Endothelial cell of umbilical vein (primary cell): ENCODE measurements at places on chromosomes 12 and 14. TPM values are rescaled to one million over a fixed set of nuclear protein-coding genes. Genes with fewer than 3 reads are reported as not detected.
A peak's percentile ranks its signal among the peaks of the same experiment; 100 is the strongest.

The SLC5A8 gene
- polyA plus RNA-seq, result not detected in 2 replicates

The LYZ gene
- polyA plus RNA-seq, result not detected in 2 replicates

The NPAS3 gene
- polyA plus RNA-seq, result 0.06 and 0.10 TPM in 2 replicates

The DRAM1 gene
- polyA plus RNA-seq, result 24.6 and 26.3 TPM in 2 replicates

The EGLN3 gene
- 0.06 TPM in 1 of 2 replicates, not detected in the other for polyA plus RNA-seq

The SAMD15 gene
- polyA plus RNA-seq, result 0.10 and 0.51 TPM in 2 replicates

The SCNN1A gene
- 0.12 and 0.14 TPM in 2 replicates for polyA plus RNA-seq

The EMP1 gene
- polyA plus RNA-seq, result 265 and 376 TPM in 2 replicates

The RNU4-1 gene
- polyA plus RNA-seq, result under 0.01 TPM in 2 replicates

The PIWIL1 gene
- polyA plus RNA-seq, result not detected in 2 replicates

The CEBPE gene
- not detected in 2 replicates for polyA plus RNA-seq

The KCNA5 gene
- not detected in 2 replicates for polyA plus RNA-seq

The DLST gene
- 91.0 and 98.4 TPM in 2 replicates for polyA plus RNA-seq

The MTRFR gene
- polyA plus RNA-seq, result 8.8 and 9.1 TPM in 2 replicates

The DHRS2 gene
- 0.10 and 0.11 TPM in 2 replicates for polyA plus RNA-seq

The ITFG2 gene
- 25.0 TPM in 2 replicates for polyA plus RNA-seq

DNA sequence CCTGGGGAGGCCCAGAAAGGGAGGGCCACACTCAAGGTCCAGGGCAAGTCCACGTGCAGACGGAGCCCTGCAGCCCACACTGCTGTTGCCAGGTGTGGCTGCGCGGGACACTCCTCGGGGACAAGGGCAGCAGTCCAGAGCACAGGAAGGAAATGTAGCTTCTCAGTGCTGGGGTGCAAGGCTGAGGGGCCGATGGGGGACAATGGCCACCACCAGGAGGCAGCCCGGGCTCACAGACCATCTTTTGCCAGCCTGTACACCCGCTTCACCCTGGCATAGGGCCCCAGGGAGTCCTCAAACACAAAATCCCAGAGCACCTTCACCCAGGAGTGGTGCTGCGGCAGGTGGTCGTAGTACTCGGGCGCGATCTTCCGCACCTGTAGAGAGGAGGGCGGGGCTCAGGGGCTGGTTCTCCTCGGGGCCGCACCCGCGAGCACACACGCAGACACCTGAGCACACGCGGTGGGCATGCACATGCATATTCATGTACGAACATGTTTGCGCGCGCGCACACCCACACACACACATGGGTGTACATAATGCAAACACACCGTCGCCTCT, 12.8 kb downstream of the DEGS2 start:
- no peak for DNase-seq

DNA sequence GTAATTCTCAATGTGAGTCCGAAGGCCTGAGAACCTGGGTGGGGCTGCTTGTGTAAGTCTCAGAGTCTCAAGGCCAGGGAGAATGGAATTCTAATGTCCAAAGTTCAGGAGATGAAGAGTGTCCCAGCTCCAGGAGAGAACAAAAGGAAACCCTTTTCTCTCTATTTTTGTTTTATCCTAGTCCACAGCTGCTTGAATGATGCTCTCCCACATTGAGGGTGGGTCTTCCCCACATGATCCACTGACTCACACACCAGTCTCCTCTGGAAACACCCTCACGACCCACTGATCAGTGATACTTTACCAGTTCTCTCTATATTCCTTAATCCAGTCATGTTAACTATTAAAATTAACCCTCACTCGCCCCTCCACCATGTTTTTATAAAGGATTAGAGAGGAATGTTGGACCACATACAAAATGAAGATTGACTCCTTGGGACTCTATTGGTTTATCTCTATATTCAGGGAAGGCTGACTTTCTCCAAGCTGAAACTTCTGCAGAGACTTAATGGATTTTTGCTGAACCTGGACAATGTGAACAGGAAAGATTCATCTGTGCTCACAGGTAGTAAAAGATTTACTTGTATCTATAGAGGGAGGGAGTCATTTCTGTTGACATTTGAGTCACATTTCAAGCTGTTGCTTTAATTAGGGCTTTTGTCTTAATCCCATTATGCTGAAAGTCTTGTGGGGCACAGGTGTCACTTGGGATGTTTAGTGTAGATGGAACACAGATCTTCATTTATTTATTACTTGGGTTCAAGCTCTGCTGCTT, 1061.0 kb upstream of the TMEM132C start:
- DNase-seq, result no peak

DNA sequence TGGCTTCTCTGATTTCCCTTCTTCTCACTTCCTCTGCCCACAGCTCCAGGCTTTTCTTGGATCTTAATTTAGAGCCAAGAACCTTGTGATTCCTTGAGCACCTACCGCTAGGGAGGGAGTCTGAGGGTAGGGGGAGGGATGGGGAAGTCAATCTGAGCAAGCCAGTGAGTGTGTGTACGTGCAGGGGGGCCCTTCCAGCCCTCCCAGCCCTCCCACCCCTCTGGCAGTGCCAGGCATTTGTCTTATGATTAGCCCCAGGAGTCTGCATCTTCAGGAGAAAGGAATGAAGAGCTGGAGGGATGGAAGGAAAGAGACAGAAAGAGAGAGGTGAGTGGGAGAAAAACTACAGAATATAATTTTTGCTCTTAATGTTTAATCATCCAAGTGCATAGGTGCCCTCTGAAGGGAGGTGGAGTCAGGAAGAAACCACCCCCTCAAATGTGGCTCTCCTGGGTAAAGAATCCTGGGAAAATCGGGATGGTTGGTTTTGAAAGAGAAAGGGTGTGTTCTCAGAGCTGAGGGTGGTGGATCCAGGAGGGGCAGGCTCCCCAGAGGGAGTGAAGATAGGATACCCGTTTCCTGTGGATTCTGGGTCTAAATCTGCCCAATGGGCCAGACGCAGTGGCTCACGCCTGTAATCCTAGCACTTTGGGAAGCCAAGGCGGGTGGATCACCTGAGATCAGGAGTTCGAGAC, 2.1 kb downstream of the PIANP start:
- no peak for DNase-seq

DNA sequence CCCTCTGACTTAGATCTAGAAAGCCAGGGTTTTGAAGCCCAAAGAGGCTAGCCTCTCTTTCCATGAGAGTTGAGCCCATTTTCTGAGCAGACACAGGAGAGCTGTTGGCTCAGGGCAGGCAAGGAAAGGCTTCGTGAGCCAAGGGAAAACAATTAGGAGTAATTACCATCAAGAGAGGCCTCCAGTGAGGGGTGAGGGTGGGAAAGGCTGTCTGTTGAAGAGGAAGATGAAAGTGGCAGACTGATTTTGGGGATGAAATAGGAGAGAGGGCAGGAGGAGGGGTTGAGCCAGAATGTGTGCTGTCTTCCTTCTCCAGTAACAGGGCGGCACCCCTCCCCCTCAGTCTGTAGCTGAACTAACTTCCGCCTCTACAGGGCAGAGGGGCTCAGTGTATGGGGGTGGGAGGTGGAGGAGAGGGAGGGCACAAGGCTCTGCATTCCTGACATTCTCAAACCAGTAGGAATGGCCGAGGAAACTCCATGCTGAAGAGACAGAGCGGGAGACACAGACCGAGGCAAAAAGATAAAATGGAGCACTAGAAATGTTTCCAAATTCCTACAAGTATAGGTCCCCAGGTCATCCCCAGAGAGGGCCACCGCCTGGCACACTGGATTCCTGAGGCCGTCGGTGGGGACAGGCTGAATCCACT, 33.1 kb upstream of the COL2A1 start:
- DNase-seq, result no peak

GRCh38 chr12:80059102-80059501, 40.2 kb upstream of the OTOGL start:
- no peak for DNase-seq

- peak; percentile 63 for DNase-seq
Measured at GRCh38 chr12:93050026-93050747, 121.1 kb upstream of the EEA1 start.

- no peak for DNase-seq
Measured at GRCh38 chr12:11902525-11902875, 168.2 kb upstream of the BCL2L14 start.

DNA sequence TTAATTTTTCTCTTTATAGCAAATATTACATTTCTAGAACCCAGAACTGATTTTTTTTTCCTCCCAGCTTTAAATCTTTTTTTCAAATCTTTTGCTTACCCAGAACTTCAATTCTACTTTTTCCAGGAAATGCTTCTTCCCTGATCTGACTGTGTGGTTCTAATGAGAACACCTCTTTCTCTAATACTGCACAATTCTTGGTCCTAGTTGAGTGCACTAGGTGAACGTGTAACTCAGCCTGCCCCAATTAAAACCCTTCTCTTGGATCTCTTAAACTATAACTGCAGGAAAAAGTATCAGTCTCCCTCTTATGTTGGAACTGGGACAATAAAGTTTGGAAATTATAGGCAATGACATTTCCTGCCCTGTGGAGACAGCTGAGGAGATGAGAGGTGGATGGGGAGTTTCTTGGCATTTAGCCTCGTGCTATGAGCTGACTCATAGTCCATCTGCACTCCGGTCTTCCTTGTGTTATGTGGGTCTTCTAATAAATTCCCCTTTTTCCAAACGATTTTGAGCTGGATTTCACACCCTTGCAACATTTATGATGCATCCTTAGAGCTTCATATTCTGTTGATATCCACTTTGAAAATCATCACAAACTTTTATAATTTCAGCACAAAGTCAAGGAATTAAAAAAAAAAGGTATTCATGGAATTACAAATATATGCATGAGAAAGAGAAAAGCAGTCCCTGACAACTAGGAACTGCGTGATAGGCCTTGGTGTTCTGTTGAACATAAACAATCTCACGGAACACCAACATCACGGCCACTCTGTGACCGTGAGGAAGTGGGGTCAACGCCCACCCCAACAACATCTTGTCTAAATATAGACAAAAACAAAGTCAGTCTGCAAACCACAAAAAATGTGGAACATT, 52.4 kb downstream of the BRMS1L start:
- peak; percentile 89 for DNase-seq

- peak; percentile 81 for DNase-seq
Measured at GRCh38 chr12:94621662-94622359, 28.5 kb downstream of the TMCC3 start.

DNA sequence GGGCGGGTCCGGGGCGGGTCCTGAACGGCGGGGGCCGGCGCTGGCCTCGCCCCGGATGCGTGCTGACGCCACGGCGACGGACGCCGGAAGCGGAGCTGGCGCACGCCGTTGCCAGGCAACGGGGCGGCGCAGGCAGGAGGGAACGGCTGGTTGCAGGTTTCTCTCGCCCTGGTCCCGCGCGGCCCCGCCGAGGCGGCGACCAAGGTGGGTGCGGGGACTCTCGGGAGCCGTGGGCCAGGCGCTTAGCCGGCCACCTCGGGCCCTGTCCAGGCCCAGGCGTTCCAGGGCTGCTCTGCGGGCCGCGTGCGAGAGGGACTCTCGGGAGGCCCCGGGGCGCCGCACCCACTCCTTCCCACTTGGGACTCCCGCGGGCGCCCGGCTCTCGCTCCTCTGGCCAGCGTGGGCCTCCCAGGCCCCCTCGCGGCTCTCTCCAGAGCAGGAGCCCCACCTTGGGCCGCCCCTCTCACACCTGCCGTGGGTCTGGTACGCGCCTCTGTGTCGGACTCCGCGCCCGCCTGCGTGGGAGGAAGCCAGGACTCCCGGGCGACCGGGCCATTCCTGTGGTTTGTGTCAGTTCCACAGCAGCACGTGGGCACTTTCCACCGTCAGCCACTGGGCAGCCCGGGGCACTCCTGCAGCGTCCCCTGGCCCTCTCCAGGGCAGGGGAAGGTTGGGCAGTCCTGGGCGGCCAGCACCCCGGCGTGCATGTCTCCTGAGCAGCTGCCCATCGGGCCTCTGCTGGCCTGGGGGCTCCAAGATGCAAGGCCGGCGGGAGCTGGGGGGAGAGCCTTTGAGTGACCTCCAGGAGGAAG, at the start of gene CLBA1:
Gene CLBA1, plus strand, starts transcription at position 114 of the 812 bp plus-strand sequence. Its CDS starts 644 bp downstream, at position 758.
- peak; percentile 90 for DNase-seq

DNA sequence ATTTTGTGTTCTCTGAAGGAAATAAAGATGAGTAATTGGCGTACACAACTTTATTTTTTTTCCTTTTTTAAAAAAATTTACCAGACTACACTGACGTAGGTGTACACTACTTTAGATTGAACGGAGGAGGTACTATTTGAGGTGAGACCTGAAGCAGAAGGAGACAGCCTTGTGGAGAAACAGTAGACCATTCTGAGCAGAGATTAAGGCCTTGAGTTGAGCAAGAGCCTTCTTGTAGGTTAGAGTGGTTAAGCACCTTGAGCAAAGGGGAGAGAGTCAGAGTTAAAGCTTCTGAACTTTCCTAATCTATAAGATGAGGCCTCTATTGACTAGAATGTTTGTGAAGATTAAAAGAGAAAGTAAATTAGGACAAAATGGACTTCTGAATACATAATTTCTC, 2.5 kb downstream of the LEMD3 start:
- DNase-seq, result peak; percentile 33

GRCh38 chr12:111775205-111776193, 8.8 kb downstream of the ALDH2 start:
- peak; percentile 98 for DNase-seq

GRCh38 chr14:63654346-63654745, 12.7 kb upstream of the WDR89 start:
- DNase-seq, result no peak

GRCh38 chr14:89973234-89973823, 17.6 kb downstream of the TDP1 start:
- DNase-seq, result peak; percentile 67

DNA sequence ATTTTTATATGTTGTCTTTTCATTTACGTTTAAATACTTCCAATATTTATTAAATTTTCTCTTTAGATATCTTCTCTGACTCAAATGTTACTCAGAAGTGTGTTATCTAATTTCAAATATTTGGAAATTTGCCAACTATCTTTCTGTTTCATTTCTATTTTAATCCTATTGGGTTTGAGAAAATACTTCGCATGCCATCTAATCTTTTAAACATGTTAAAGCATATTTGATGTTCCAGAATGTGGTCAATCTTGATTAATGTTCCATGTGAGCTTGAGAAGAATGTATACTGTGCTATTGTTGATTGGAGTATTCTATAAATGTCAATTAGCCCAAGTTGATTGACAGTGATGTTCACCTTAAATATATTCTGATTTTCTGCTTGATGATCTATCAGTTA, 11.9 kb upstream of the DCN start:
- no peak for DNase-seq

DNA sequence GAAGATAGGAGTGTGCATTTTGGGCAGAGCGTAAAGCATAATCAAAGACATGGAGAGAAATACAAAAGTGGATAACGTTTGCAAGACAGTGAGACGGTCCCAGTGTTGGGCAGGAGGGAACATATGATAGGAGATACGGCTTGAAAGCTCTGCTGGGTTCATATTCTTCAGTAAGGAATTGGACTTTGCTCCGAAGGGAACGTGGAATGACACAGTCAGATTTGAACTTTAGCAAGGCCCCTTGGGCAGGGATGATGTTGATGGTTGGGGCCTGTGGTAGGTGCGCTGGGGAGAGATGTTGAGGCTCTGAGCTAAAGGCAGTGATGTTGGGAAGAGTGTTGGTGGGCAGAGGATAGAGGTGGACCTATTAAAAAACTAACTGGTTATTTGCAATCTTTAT, 143.5 kb upstream of the TBX3 start:
- no peak for DNase-seq

GRCh38 chr14:95575840-95576473, 41.1 kb downstream of the GLRX5 start:
- no peak for DNase-seq

GRCh38 chr12:97385121-97385520, 77.5 kb upstream of the RMST start:
- DNase-seq, result no peak
